ENCODE measurements at places on chromosomes 1 and 21. TPM values are rescaled to one million over a fixed set of nuclear protein-coding genes. Genes with fewer than 3 reads are reported as not detected.
A peak's percentile ranks its signal among the peaks of the same experiment; 100 is the strongest.

GRCh38 chr1:1213345-1214265, at the start of gene TNFRSF4:
Gene TNFRSF4 (minus strand): TSS chr1:1214153. CDS start chr1:1214127, 26 bp downstream.
- H3K4me3 ChIP-seq, result peak within 1 kb of the TSS; percentile 7
- no peak for DNase-seq
- H3K36me3 ChIP-seq, result peaks cover 27% of the 10 kb centered on the region
- H3K4me1 ChIP-seq, result no peaks in the 10 kb centered on the region

The TMEM9 gene
- total RNA-seq, result 13.4 TPM

DNA sequence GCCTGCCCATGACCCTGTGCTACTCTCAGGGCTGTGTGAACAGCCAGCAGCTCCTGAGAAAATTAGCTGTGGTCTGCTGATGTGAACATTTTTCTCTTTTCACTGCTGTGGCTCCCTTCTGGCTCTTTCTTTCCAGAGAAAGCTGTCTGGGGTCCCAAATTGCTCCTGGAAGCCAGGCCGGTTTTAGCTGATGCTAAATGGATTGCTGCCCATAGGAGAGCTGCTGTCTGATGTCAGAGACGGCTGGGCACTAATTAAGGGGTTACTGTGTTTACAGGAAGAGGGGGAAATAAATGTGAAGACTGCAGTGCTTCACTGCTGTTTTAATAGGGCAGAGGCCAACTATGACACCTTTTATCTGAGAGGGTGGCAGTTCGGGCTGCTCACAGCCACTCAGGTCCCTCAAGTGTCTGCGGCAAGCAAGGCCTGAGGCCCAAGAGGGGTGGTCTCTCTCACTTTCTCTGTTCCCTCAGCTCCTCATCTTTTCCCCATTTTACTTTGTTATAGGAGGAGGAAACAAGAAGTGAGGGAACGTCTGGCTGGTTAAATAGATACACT, 106.0 kb upstream of the GNG12 start:
- no peak overlapping the region for H3K27ac ChIP-seq
- H3K27me3 ChIP-seq, result no peaks in the 10 kb centered on the region
- DNase-seq, result no peak

DNA sequence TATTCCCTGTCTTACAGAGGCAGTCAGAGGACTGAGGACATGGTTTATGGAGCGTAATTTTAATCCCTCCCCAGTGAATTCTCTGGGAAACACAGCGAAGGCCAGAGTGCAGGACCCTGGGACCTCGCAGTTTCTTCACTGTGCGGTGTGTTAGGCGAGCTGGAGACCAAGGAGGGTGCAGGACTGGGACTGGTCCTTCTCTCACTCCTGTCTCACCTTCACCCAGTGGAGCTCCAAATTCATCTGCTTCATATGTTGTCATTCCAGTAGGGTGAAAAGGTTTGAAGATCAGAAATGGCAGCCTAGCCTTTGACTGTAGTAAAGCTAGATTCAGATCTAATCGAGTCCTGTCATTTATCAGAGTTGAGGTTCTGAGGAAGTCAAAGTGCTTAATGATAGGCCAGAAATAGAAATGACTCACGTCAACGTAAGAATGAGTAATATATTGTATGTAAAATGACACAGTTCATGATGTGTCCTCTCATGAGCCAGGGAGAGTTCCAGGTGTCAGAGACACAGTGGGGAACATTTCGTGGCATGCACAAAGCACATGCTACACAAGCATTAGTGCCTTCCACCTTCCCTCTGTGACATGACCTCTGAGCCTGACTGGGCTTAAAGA, 647.5 kb downstream of the SMYD3 start:
- H3K4me3 ChIP-seq, result no peak overlapping the region
- H3K27me3 ChIP-seq, result no peaks in the 10 kb centered on the region
- H3K36me3 ChIP-seq, result no peaks in the 10 kb centered on the region
- H3K4me1 ChIP-seq, result no peaks in the 10 kb centered on the region
- no peak for DNase-seq
- H3K27ac ChIP-seq, result no peak overlapping the region

The THEMIS2 gene
- total RNA-seq, result 7.4 TPM

DNA sequence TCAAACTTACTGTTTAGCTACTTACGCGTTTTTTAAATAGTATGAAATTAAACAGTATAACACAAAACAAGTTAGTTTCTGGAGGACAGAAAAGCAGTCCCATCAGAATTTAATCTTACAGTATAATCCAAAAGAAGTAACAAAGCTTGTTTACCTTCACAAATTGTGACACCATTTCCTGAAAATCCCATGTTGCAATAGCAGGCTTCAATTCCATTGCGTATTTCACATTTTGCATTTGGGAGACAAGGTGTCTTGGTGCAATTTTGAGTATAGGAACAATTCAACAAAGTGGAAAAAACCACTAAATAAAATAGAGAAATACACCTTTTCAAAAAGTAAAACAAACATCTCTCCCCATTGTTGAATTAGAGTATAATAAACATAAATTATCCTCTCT, 1.6 kb downstream of the ADGRL4 start:
- no peaks in the 10 kb centered on the region for H3K4me1 ChIP-seq
- no peaks in the 10 kb centered on the region for H3K36me3 ChIP-seq
- no peaks in the 10 kb centered on the region for H3K27me3 ChIP-seq
- DNase-seq, result no peak
- peak overlapping the region; percentile 68 for H3K27ac ChIP-seq
- H3K4me3 ChIP-seq, result peak overlapping the region; percentile 39

GRCh38 chr1:21625390-21626190, 43.6 kb downstream of the RAP1GAP start:
- H3K27ac ChIP-seq, result no peak overlapping the region
- DNase-seq, result no peak
- H3K4me1 ChIP-seq, result peaks cover 3% of the 10 kb centered on the region
- peaks cover 30% of the 10 kb centered on the region for H3K27me3 ChIP-seq
- H3K36me3 ChIP-seq, result no peaks in the 10 kb centered on the region

The FAM229A gene
- 0.81 TPM for total RNA-seq
